ENCODE measurements at places on chromosomes 2 and 18.

- DNase-seq = no peak
Observed at GRCh38 chr2:75641587-75641986, 5.0 kb upstream of the MRPL19 start.

DNA sequence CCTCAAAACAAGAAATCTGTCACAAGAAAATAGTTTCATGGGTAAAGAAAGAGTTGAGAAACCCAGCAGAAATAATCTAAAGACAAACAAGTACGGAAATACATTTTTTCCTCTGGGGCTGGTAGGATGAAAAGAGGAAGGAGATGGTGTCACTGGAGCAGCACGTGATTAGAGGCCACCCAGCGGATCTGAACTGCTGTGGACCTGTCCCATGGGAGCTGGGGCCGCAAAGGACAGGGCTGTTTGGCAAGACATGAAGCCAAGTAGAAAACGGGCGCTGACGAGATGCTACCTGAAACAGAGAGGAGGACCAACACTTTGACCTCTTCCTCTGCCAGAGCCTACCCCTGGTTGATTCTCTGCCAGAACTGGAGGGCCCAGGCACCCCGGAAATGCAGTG is 295.4 kb upstream of the ATP5MC3 start:
- no peak for DNase-seq

DNA sequence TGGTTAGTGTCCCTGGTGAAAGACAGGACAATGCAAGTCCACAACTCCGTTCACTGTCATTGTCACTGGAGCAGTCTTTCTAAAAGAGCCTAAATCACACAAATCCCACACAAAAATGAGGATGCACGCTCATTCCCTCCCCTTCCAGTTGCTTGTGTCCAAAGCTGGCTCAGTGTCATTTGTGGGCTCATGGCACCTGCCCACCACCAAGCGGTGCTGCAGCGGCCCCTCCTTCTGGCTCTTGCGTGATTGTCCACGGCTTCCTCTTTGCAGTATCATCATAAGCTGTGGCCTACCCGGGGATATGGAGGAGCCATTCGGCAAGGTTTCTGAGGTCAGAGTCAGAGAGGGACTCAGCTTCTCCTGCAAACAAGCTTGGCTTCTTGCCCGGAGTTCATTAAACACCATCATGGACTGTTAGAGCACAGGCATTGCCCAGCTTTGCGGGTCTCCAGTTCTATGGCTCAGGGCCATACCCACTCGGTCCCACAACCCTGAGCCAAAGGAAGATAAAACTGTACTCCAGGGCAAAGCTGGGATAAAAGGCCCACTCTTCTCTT is 179.4 kb upstream of the AGAP1 start:
- DNase-seq = no peak

DNA sequence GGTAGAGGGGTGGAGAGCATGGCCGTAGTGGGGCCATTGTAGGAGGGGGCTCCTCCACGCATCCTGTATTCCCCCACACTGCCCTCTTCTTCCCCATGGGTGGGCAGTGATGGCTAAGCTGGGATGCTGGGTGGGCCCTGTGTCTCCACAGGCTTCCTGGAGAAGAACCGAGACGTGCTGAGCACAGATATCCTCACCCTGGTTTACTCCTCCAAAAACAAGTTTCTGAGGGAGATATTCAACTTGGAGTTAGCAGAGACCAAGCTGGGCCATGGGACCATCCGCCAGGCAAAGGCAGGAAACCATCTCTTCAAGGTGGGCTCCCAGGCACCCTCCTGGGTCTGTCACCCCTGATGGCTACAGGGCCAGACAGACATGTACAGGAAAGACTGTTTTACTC is 52.8 kb downstream of the MYO7B start:
- DNase-seq = no peak

DNA sequence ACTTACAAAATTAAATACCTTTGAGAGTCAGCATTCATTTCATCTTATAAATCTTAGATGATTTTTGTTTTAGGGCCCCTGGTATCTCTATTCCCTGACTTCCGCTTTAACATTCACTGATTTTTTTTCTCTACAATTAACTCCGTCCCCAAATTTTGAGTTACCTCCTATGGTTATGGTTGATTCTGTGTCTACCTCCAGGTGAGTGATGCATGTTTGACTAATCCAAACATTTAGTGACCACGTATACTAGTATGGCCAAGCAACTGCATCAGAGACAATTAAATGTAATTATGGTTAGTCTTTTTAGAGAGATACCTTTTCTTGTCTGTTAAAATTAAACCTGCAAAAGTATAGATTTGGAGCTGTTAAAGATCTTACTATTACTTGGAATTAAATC is 120.3 kb downstream of the CCDC102B start:
- no peak for DNase-seq

DNA sequence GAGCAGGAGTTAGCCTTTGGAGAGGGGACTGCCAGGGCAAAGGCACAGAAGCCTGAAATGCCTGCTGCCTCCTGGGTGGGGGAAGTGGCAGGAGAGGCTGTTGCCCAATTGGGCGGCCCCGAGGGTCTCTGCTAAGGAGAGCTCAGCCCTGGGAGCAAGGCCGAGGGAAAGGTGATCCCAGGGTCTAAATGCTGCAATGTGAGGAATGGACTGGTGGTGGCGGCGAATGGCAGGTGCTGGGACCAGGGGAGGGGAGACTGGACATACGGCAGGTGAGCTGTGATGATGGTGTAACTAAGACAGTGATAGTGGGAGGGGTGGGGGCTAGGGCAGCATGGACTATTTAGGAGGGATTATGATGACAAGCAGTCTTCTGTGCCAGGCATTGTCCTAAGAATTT is 104.0 kb downstream of the DYSF start:
- DNase-seq = peak; percentile 14

DNA sequence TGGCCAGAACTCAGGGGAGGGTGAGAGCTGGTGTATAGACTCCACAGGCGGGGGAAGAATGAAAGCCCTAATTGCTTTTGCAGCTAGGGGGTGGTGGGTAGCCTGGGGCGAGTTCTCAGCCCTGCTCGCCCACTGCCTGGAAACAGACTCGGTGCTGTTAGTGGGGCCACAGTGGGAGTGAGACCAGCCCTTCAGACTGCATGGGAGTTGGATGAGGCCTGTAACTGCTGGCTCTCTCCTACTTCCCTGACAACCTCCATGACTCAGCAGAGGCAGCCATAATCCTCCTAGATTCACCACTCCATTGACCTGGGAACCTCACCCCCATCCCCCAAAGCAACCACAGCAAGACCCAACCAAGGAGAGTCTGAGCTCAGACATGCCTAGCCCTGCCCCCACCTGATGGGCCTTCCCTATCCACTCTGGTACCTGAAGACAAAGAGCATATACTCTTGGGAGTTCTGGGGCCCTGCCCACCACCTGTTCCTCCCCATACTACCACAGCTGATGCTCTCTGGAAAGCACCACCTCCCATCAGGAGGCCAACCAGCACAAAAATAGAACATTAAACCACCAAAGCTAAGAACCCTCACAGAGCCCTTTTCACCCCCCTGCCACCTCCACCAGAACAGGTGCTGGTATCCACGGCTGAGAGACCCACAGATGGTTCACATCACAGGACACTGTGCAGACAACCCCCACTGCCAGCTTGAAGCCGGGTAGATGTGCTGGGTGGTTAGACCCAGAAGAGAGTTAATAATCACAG is 226.3 kb downstream of the EIPR1 start:
- no peak for DNase-seq

DNA sequence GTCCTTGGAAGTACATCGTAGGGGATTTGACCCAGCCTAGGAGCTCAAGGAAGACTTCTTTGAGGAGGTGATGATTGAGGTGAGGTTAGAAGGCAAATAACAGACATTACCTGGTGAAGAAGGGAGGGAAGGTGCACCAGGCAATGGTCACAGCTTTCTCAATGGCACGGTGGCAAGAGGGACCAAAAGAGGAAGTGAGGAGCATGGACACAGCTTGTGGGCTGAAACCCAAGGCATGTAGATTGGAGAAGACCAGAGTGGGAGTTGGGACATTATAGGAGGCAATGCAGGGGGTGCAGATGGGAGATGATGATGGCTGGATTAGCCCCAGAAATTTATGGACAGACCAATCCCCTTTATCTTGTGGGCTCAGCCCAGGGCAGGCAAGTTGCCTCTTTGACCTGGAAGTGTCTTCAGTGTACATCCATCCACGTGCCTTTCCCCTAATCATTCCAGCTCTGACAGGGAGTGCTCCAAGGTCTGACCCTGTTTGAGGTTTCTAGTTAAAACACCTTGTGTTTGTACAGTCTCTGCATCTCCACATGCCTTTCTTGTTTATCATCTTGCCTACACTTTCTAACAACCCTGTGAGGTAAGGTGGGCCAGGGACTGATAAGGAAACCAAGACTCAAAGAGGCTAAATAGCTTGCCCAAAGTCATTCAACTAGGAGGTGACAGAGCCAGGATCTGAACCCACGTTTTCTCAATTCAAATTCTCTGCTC is 59.1 kb downstream of the NRP2 start:
- DNase-seq = no peak

- peak; percentile 30 for DNase-seq
Observed at GRCh38 chr2:16665748-16666448, at the start of gene CYRIA. Gene CYRIA (minus strand): TSS chr2:16665834. CDS start chr2:16588119, 77,715 bp downstream.

GRCh38 chr2:211114826-211115455 is 558.5 kb downstream of the CPS1 start:
- DNase-seq = no peak

All from mesendoderm (in vitro differentiated cells).